ENCODE measurements at places on chromosomes 5 and 9.

DNA sequence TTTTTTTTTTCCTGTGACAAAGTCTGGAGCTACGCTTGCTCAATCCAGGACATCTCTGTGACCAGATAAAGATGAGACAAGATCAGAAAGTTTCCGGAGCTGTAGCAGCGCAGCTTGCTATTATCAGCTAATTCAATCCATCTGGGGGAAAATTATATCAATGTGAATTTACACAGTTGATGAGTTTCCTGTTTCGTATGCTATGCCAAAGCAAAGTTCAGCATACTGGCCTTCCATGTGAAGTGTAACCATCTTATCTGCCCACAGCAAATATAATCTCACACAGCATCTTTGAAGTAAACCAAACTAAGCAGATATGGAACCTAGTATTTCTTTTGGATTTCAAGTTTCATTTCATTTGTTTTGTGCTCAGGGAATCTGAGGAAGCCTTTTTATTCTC lies 1767.7 kb downstream of the EFNA5 start:
- no peak for DNase-seq

- peak; percentile 46 for DNase-seq
Observed at GRCh38 chr9:99118782-99119466, 14.0 kb downstream of the TGFBR1 start.

DNA sequence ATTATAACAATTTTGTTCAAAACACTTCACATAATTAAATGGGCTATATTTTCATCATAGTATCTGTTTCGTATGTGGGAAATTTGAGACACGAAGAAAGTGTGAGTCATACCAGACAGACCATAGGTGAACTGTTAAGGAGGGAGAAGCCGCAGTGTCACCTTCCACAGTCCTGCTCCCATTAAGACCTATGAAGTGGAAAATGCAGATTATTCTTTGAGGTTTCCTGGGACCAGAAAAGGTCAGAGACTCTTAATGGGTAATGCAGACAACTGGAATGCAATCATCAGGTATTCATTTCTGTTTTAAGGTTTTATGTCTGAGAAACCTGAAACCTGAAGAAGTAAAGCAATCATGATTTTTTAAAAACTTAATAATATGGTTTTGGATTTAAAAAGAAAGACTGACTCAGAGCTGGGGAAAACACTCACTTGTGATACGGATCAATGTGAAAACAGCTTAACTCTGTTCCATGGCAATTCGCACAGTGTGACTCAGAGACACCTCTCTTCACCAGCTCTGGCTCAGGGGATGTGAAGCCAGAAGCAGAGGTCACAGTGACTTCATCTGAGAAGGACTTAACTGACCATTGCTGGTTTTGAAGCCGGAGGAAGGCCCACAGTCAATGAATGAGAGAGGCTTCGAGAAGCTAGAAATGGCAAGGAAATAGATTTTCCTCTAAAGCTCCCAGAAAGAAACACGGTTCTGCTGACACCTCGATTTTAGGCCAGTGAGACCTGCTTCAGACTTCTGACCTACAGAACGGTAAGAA lies 17.2 kb upstream of the GCNT1 start:
- DNase-seq = peak; percentile 65

- no peak for DNase-seq
Observed at GRCh38 chr9:107685376-107685775, 195.8 kb upstream of the KLF4 start.

DNA sequence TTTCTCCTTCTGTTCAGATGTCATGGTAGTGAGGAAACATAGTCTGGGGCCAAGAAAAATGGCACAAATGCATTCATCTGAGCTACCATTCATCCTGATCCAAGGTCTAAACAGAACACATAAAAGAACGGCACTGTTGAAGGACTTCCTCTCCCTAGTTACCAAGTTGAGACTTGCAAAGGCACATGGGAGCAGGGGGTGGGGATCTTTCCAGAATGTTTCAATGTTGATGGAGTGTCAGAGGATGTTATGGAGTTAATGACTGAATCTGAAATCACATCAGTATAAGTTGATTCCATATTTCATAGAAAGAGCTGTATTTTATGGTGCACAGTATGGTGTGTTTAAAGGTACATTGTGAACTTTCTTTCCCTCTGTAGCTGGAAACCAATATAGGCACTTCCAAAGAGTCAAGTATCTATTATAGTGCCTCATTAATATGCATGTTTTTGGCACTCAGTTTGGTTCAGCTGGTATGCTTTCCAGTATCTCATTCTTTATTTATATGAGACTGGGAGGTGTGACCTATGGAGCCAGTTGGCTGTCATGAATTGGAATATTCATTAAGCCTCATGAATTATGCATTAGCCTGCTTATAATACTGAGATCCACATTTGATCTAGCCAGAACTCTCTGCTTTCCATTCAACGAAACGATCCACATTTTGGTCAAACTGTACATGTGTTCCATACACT lies 603.0 kb downstream of the NR2F1-AS1 start:
- DNase-seq = no peak

- no peak for DNase-seq
Observed at GRCh38 chr5:115414406-115415142, 118.1 kb upstream of the CCDC112 start.

DNA sequence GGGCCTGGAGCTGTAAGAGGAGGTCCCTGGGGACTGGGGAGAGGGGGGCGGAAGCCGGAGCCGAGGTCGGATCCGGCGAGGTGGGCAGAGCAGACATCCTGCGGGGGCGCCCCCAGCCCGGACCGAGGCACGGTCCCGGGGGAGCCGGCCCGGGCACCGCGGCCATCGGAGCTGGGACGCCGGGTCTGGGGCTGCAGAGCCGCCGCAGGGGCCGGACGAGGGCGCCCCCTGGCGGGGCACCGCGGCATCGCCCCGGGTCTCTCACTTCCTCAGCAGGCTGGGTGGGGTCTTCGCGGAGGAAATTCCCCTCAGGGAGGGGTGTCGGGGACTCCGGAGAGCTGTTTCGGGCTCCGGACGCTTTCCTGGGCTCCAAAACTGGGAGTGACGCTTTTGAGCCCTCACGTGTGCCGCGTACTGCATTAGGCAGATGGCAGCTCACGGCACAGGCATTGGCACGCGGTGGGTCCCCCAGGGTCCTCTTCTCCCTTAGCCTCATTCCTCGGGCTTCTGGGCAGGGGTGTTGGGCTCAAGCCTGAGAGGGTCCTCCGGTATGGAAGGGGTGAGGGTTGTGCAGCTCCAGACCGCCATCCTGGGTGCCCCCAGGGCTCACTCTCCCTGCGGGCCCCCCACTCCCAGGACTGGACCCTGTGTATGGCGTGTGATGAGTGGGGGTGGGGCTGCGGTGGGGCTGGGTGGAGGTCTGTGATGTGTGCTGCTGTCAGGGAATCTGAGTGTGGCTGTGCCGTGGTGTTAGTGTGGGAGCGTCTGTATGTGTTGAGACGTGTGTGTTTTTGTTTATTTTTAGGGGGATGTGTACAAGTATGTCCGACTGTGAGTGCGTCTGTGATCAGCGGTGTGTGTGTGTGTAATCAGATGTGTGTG lies 29.6 kb downstream of the LHX2 start:
- no peak for DNase-seq

DNA sequence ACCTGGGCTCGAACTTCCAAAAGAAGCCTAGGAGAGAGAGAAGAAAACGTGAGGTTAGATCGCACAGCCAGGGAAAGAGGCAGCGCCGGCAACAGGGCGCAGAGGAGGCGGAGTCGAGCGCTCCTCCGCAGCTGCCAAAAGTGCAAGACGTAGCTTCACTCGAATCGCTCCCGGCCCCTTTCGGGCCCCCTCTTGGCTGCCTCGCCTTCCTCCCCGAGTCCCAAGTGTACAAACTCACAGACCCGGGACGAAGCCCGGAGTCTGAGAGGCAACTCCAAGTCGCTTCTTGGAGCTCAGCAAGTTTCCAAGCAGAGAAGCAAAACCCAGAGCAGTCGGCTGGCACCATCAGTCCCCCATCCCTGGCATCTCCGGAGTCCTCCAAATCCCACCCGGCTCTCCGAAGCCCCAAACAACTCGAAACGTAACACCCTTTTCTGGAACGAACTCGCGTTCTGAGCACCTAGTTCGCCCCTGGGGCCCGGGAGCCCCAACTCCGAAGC lies 1.2 kb downstream of the MIER3 start:
- peak; percentile 67 for DNase-seq

DNA sequence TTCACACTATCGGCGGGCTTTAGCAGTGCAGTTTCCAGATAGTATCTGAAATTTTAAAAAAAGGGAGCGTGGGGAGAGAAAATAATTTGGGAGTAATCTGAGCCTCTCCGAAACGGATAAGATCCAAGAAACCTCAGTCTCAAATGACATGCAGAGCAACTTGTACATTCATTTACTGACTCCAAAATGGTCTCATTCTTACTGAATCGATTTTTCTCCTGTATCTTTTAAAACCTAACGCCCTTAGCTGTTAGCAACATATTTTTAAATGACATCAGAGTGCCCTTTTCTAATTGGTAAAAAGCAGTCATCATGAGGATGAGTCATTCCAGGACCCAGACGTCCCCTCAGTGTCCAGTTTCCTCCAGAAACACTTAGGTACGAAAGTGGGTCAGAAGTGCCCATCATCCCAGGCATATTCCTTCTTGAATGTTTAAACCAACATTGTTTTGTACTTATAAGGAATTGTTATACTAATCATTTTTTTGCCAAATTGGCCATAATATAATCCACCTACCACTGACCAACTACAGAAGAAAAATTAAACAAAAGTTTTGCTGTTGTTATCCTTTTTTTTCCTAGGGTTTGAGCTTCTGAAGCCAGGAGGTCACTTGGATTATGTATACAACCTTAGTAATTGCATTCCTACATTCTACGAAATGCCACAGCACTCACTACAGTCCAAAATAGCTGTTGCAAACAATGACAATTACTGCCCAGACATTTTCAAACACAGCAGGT lies 354.4 kb downstream of the ADAMTS6 start:
- DNase-seq = no peak

DNA sequence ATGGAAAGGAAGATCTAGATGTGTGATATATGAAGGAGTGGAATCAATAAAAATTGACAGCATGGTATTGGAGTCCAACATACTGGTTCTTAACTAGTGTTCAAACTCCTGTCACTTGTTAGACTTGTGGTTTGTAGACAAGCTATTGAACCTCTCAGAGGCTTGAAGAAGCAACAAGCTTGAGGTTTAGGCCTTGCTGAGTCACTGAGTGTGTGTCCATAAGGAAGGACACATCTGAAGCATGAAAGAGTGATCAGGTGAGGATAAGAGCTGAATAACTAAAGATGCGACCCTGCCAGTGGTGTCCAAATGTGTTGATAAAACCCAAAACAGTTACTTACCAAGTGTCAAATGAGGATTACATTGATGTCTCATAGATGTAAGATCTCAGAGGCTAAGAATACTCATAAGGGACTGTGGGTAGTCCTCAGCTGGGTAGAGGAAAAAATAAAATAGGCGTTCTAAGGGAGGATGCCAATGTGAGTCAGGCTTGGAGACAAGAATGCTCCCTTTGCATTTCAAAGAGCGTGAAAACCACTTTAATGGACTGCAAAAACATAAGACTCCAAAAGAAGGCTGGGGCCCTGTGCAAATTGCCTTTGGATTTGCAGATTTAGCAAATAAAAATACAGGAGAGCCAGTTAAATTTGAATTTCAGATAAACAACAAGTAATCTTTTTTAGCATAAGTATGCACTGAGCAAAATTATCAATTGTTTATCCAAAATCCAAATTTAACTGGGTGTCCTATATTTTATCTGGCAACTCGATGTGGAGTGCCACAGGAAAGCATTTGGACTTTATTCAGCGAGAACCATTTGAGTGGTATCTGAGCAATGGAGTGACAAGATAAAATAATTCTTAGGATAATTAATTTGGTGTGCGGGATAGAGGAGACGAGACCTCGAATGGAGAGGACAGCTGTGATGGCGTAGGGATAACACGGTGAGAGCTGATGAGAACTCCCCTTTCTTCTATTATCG lies 757.3 kb upstream of the WWC1 start:
- no peak for DNase-seq

DNA sequence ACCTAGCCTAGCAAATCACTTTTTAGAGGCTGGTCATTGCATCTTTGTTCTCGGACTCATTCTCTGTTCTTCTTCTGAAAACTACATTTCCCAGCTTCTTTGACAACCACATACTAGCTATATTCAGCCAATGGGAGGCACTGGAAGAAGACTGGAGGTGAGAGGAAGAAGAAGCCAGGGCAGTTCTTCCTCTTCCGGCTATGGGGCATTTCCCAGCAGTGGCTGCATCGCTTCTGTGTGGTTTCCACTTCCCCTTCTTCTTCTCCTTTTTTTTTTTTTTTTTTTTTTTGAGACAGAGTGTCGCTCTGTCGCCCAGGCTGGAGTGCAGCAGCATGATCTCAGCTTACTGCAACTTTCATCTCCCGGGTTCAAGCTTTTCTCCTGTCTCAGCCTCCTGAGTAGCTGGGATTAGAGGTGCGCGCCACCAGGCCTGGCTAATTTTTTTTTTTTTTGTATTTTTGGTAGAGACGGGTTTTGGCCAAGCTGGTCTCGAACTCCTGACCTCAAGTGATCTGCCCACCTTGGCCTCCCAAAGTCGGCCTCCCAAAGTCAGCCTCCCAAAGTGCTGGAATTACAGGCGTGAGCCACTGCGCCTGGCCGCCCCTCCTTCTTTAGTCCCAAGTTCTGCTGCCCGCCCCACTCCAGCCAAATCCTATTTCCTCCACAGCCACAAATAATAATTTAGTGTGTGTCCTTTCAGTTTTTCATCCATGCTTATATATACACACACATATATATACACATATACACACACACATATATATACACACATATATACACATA lies 6.9 kb upstream of the UBAP1 start:
- peak; percentile 17 for DNase-seq

- DNase-seq = no peak
Observed at GRCh38 chr5:136192015-136192525, 892 bp downstream of the SMIM32 start.

- no peak for DNase-seq
Observed at GRCh38 chr5:109649318-109649717, 40.4 kb upstream of the MAN2A1 start.

DNA sequence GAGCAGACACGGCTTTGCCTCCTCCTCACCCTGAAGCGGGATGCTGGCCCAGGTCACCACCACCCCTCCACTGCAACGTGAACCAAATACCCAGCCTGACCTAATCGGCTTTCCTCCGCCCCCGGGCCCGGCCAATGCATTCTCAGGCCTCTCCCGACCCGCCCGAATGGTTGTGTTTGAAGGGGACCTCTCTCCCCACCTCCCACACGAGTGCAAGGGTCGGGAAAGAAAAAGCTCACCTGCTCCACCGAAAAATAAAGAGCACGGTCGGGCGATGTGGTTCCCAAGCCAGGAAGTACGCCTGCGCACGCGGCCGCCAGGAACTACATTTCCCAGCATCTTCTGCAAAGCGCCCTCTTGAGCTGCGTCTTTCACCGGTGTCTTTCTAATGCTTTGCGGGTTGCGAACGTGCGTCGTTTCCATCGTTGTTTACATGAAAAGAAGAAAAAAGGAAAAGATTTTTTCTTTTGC lies at the start of gene ZNF883:
Gene ZNF883 (minus strand): TSS at position 282 of the 471 bp plus-strand sequence.
- DNase-seq = peak; percentile 27

All from activated CD4-positive, alpha-beta T cell treated with anti-CD3 and anti-CD28 coated beads, Interleukin-2, amount 50 U/mL, for 48 hours (primary cell).